ENCODE measurements at places on chromosomes 16 and 17. TPM values are rescaled to one million over a fixed set of nuclear protein-coding genes. Genes with fewer than 3 reads are reported as not detected.

DNA sequence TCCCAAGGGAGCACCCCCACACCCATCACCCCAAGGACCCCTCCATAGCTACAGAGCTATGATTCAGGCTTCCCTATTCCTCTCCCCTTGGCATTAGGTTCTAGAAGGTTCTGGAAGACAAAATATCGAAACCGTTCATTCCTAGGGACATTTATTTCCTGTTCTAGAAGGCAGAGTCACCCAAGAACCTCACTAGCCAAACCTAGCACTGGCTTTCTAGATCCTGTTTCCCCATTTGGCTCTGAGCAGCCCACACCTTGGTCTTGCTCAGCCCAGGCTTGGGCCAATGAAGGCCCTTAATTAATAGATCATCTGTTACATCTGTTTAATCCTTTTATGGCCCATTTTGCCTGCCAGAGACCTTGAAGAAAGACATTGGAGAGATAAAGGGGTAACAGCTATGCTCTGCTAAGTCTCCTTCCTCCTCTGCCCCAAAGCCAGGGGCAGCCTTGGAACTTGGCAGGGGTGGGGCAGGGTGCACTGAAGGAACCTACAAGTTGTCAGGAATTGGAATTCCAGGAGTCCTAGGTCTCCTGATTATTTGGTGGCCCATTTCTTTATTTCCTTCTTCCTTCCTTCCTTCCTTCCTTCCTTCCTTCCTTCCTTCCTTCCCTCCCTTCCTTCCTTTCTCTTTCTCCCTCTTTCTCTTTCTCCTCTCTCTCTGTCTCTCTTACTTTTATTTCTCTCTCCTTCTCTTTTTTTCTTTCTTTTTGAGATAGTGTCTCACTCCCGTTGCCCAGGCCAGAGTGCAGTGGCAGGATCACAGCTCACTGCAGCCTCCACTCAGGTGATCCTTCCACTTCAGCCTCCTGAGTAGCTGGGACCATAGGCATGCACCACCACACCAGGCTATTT, 8.7 kb upstream of the FZD2 start:
- DNase-seq = no peak

The NTN3 gene
- 1.3 TPM for total RNA-seq

DNA sequence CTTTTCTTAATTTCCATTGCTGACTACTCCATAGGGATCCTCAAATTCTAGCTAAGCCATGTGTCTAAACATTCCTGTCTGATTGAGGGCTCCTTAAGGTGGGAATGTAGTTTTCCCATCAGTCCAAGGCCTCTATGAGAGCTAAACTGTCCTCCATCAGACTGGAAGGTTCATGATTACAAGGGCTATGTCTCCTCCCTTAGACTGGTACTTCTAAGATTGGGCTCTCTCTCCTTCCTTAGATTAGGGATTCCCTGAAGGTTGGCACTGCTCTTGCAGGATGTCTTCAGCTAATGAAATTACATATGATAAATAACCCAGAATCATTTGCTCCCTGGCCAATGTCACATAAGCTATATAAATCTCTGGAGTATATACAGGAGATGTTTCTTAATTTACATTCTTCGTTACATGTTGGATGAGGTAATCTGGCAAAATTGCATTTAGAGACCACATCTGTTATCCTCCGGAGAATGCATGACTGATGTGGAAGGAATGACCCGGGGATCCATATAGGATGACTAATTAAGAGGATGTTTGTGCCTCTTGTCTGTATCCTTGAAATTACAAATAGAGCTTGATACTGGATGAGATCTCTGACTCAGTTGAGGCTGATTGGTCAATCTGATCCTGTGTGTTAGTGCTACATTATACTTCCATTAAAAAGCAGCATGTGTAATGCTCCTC, 14.2 kb downstream of the B4GALNT2 start:
- no peak for DNase-seq

The FADS6 gene
- 0.94 TPM for total RNA-seq

Data from H9 (cell line).